ENCODE measurements at places on chromosomes 16 and 17.

DNA sequence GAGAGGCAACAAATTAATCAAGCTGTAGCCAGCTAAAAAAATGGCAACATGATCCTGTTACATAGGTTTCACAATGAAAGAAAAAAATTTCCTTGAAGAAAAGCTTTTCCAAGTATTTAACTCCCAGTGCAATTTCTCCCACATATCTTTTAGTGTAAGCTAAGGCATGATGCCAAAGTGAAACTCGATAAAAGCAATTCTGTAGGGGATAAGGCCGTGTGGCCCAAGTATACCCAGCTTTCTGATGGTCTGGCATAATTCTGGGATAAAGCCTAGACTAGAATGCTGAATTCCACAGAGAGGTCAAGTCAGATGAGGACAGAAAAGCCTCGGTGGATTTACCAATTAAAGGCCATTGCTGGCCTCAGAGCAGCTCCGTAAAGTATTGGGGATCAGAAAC is 36.2 kb downstream of the CTCF start:
- no peak for DNase-seq

DNA sequence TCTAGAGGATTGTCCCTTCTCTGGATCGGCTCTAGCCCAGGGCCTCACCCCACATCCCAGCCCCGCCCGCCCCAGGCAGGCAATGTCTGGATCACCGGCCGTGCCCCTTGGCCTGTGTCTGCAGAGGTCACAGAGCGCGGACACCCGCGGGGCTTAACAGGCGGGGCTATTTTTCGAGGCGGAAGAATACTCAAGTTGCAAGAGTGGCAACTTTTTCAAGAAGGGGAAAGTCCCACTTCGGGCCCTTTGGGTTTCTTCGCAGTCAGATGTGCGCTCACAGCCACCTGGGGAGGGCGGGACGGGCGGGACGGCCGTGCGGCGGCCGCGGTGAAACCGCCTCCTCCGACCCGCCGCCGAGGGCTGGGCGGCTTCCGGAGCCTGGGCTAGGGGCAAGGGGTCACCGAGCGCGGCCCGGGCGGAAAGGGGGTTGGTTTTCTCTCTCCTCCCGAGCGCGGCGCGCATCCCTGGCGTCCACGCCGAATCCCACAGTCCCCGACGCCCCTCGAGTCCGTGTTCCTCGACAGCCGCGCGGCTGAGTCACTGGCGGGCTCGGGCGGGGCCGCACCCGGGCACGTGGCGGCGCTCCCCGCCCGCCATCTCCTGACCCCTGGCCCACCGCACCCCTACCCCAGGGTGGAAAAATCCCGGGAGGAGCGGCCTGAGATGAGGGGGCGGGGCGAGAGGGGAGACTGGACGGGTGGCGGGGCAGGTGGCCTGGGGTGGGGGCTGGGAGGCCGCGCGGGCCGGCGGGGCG is 1.2 kb upstream of the PFN1 start:
- DNase-seq = peak; percentile 82

DNA sequence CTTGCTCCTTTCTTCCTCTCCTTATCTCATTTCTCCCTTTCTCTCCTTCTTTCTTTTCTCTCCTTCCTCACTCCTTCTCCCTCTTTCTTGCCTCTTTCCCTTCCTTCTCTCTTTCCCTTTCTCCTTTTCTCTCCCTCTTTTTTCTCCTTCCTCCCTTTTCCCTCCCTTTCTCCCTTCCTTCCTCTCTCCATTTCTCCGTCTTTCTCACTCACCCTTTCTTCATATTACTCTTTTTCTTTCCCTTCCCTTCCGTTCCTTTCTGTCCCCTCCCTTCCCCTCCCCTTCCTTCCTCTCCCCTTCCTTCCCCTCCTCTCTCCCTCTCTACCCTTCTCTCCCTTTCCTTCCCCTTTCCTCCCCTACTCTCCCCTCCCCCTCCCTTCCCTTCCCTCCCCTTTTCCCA is 240.8 kb downstream of the HS3ST3B1 start:
- no peak for DNase-seq

DNA sequence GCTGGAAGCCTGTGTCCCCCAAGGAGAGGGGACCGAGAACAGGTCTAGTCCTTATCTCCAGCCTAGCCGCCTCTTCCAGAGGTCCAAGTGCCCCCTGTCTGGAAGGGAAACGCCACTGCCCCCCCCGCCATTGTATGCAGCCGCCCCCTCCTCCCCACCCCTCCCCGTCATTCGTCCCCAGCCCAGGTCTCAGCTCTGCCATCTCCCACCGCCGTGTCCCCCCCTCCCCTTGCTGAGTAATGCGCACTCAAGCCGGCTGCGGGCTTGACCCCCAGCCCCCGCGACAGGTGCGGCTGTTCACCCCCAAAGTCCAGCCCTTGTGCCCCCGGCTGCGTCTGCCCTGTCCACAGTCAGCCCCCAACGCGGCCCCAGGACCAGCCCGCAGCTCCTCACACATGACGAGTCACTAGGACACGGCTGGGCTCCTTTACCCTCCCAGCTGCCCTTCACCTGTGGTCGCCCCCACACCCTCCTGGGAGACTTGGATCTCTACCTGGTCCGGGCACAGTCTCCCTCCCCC is 622 bp downstream of the GPRC5B start:
- no peak for DNase-seq

GRCh38 chr16:67441907-67442306 is 11.0 kb downstream of the HSD11B2 start:
- no peak for DNase-seq

DNA sequence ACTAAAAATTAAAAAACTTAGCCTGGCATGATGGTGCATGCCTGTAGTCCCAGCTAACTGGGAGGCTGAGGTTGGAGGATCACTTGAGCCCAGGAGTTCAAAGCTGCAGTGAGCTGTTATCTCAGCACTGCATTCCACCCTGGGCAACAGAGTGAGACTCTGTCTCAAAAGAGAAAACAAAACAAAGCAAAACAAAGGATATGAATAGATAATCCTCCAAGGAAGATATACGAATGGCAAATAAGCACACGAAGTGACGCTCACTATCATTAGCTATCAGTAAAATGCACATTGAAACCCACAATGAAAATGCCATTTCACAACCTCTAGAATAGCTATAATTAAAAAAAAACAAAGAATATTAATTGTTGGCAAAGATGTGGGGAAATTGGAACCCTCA is 386.2 kb upstream of the CCL2 start:
- no peak for DNase-seq

DNA sequence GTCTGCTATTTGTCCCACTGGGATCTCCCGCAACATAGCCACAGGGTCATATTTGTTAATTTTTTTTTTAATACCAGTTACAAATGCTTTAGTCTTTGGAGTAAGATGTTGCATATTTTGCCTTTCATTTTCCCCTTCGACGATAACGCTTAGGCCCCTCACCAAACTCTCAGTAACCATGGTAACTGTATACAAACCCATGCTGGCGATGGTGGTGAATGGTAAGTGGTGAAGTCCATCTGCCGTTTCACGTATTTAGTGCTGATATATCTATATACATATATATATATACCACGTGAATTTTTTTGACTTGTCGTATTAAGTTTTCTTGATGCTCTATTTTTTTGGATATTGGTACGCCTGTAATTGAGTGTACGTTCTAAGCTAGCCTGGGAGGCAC is 263.7 kb downstream of the RBFOX1 start:
- no peak for DNase-seq

GRCh38 chr16:55120408-55120807 is 189.7 kb downstream of the IRX5 start:
- DNase-seq = no peak

DNA sequence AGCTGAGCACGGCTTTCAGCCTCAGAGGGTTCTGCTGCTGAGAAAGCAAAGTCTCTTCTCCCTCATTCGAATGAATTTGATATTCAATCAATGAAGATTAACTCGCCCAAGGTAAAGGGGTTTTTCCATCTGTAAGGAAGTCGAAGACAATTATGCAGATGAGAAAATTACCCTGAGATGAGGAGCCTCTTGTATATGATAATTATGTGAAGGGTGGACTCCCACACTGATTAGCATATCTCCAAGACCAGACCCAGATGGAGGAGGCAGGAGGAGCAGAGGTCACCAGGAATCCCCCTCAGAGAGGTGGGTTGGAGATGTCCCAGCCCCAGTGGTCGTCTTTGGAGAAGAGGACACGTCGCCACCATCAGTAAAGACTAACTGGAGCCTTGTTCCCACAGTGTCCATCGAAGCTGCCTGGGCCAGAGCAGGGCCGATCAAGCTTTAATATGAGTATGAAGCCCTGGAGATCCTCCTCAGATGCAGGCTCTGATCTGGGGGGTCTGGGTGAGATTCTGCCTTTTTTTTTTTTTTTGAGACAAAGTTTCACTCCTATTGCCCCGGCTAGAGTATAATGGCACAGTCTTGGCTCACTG is 61.5 kb upstream of the LHX1 start:
- no peak for DNase-seq

DNA sequence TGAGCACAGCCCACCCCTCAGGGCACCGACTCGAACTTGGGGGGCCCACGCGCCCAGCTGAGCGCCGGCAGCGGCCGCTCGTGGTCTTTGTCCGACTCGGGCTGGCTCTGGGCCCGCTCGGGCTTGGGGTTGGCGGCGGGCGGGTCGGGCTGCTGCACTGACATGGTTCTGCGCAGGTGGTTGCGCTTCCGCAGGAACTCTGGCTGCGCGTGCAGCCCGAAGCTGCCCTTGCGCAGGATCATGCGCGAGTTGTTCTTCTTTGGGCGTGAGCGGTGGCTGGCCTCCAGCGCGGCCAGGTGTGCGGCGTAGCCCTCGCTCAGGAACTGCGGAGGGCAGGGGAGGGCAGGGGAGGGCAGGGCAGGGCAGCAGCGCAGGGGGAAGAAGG is 11.1 kb downstream of the PIMREG start:
- DNase-seq = peak; percentile 39

- no peak for DNase-seq
Measured at GRCh38 chr16:55392701-55393100, 68.7 kb downstream of the IRX6 start.

GRCh38 chr17:81867991-81868673 is 3.0 kb downstream of the ARHGDIA start:
- DNase-seq = no peak

All from stimulated activated CD4-positive, alpha-beta T cell treated with anti-CD3 and anti-CD28 coated beads, TNF-alpha, amount 100 ng/mL, for 24 hours (primary cell).